NK-92 treated with Interleukin-12 subunit alpha and Interleukin-12 subunit beta, amount 100 ng/mL, for 24 hours (cell line): ENCODE measurements at places on chromosomes 11 and 22.

- DNase-seq: no peak
Observed at GRCh38 chr22:47921906-47922305, 1159.5 kb downstream of the TBC1D22A start.

DNA sequence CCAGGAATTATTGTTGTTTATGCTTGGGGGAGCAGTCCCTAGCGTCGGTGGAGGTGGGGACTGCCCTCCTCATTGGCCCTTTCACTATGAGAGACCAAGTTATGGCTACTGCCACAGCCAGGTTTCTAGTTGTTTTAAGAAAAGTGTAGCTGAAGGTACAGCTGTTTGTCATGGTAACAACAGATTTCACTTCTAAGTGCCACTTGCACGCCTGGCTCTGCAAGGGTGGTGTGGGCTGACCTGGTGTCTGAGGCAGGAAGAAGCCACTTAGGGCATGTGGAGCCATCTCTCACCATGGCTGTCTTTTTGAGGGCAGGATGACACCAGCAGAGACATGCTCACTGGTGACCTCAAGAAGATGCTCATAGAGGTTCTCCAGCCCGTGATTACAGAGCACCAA, 46.3 kb upstream of the MPEG1 start:
- no peak for DNase-seq

- no peak for DNase-seq
Observed at GRCh38 chr11:34180040-34180813, 74.8 kb downstream of the NAT10 start.

GRCh38 chr11:11524436-11525061, 97.3 kb downstream of the GALNT18 start:
- no peak for DNase-seq

DNA sequence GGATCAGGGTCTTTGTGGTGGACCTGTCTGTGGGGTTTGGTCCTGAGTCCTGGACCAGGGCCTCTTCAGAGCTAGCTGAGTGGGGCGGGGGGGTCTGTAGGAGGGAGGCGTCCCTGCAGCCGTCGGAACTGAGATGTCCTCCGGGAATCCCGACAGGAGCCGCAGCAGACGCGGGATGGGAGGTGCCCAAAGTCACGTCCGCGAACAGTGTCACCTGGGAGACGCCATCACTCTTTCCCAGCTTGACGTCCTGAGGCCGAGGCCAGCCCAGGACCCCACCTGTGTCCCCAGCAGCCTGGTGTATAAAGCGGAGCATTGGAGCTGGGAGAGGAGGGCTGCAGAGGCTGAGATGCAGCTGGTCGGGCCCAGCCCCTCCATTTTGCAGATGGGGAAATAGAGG, 1234.7 kb downstream of the BRD1 start:
- DNase-seq: no peak

GRCh38 chr22:38919631-38920190, 37.7 kb upstream of the APOBEC3A start:
- DNase-seq: no peak

- no peak for DNase-seq
Observed at GRCh38 chr22:27598792-27599191, 202.8 kb downstream of the MN1 start.

- DNase-seq: no peak
Observed at GRCh38 chr11:70501051-70501901, 102.9 kb downstream of the CTTN start.

DNA sequence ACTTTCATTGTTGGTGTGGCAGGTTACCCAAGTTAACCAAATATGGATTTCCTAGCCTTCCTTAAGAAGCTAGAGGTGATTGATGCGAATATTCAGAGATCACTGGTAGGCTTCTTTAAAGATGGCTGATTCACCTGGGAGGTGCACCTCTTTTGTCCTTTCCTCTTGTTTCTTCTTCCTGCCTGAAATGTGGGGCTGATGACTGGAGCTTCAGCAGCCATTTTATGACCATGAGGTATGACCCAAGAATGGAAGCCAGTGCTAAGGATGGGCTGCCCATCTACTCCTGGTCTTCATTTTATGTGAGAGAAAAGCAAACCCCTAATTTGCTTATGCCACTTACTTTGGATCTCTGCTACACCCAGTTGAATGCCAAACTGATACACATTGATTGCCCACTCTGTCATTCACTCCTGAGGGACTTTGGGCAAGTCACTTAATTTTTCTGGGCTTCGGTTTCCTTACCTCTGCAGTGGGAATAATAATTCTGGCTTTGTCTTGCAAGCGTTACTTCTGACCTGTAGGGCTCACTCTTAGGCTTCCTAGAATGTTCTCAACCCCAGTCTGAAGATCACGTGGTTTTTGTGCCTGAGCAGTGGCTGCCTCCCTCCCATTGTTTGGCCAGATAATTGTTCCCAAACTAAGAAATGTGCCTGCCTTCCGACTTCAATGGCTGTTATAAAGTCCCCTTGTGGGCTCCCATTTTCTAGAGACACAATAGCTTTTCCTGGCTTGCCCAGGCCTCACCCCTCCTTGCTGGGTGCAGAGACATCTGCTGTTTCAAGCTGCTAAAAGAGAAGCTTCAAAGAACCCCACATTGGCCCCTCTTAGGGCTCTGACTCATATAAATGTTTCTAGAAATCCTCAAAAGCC, 243.1 kb downstream of the ST3GAL4 start:
- no peak for DNase-seq

DNA sequence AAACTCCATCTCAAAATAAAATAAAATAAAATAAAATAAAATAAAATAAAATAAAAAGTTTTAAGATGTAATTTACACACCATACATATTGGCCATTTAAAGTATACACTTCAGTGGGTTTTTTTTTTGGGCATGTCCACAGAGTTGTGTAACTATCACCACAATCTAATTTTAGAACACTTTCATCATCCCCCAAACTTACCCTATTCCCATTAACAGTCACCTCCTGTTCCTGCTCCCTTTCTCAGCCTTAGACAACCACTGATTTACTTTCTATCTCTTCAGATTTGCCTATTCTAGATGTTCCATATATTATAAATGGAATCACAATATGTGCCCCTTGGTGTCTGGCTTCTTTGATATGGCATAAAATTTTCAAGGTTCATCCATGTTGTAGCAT, 4.6 kb upstream of the ACER3 start:
- no peak for DNase-seq

- no peak for DNase-seq
Observed at GRCh38 chr11:63549411-63549810, 12.8 kb downstream of the PLAAT4 start.

DNA sequence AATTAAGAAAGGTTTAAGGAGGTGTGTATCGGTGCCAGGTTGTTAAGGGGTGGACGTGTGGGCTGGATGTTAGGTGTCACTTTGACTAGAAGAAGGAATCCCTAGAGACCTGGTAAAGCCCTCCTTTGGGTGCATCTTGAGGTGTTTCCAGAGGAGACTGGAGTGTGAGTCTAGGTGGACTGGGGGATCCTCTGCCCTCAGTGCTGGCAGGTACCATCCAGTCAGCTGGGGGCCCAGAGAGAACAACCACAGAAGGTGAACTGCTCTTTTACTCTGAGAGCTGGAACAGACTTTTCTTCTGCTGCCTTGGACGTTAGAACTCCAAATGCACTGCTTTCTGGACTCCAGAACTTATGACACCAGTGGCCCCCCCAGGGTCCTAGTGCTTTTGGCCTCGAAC, 44.0 kb downstream of the SPATA19 start:
- DNase-seq: no peak

- no peak for DNase-seq
Observed at GRCh38 chr11:74417379-74417804, 19.2 kb upstream of the PGM2L1 start.

DNA sequence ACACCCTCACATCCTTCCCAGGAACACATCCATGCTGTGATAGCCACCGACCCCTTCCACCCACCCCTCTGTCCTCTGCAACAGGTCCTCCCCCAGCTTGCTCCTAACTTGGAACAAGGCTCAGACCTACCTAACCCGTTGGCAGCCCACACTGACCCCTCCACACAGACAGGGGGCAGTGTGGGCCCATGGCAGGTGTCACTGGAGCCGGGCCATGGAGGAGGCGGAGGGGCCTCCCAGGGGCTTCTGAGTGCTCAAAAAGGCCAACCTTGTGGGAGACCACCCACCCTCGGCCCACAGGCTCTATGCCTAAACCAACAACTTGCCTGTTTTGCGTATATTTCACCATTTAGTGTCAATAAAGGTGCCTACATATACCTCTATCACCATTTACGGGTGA, 57.0 kb downstream of the CERK start:
- no peak for DNase-seq

DNA sequence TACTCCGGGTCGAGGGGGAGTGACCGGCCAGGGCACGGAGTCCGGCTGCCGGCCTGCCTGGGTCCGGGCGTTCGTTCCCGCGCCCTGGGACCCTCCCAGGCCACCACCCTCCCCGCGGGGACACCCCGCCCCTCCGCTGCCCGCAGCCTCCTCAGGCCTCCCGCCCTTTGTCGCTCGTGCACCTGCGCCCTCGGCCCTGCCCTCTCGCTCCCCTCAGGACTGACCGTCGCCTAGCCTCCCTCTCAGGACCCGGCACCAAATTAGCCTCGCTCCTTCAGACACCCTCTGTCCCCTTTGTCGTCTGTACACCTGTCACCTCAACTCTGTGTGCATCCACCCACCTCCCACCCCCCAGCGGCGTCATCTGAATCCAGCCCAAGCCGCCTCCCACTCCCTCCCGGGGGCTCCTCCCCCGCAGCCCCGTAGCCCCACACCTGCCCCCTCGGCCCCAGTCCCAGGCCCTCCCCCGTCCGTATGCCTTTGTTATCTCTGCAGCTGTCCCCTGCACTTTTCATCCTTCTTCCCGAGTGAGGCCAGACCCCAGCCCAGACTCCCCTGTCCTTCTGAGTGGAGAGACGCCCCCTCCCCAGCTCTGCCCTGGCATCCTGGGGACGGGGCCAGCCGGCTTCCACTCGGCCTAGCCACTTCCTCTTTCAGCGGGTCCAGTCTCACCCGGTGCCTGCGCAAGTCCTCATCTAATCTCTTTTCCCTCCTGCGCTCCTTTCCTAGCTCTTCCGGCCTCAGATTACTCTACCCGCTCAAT, 643 bp downstream of the TIGD3 start:
- DNase-seq: no peak

DNA sequence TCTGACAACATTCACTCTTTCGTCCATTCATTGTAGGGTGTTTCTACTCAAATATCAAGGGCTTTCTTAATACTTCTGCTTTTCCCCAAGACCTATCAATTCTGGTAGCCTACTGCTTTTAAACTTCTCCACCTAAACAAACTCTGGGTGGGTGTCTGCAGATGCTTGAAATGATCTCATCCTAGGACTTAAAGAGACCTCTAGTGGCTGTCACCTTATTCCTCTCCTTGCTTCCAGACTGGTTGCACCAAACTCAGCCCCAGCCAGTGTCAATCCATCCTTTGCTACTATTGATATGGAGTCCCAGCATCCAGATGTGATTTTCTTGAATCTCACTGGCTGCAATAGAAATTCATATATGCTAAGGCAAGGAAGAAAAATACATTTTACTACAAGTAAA, 274.7 kb downstream of the NXPE2 start:
- DNase-seq: no peak

DNA sequence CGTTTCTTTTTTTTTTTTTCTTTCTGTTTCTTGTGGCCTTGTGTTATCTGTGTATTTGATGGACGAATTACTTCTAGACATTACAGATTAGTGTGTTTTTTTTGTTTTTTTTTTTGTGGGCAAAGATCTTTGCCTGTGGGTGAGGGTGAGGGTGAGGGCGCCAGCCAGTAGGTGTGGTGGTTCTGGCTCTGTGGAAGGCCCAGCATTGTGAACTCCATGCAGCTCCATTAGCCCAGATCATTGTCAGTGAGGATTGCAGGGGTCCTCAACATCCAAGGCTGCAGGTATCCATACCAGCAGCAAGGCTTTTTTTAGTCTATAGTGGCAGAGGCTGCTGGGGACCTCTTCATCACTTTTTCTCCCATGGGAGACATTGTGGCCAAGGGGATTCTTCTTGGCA, 13.7 kb downstream of the BIRC2 start:
- no peak for DNase-seq

GRCh38 chr11:83511646-83512045, 225.5 kb upstream of the CCDC90B start:
- no peak for DNase-seq

DNA sequence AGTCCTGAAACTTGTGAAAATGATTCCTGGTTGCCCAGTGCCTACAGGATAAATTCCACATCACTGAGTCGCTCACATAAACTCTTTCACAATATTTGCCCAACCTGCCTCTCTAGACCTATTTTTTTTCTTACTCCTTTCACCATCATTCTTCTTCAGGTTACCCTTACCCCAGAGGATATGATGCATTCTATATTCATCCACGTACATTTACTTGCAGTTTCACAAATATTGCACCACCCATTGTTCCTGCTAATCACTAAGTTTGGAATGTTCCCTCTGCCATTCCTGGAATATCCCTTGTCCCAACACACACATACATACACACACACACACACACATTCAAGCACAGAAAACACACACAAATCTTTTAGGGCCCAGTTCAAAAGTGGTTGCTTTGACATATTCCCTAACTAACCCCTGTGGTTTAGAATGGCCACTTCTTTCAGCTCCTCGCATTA, 379.5 kb downstream of the ETS1 start:
- no peak for DNase-seq

GRCh38 chr11:70420008-70420464, 21.7 kb downstream of the CTTN start:
- DNase-seq: no peak

GRCh38 chr11:19577391-19577975, 135.2 kb upstream of the NAV2 start:
- no peak for DNase-seq

DNA sequence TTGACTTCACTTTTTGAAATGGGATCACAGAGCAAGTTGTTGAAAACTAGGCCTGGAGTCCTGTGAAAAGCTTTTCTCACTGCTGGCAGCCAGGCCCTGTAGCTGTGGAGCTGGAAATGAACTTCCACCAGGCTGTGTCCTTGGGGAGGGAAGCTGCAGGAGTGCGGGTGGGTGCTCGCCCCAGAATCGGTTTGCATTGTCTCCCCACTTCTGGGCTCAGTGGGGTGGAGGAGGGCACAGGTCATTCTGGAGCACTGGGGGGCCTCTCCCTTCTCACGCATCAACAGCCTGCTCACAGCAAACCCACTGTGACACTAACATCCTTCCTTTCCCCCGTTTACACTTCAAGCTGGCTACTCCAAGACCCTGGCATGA, 15.2 kb downstream of the GLB1L2 start:
- no peak for DNase-seq

DNA sequence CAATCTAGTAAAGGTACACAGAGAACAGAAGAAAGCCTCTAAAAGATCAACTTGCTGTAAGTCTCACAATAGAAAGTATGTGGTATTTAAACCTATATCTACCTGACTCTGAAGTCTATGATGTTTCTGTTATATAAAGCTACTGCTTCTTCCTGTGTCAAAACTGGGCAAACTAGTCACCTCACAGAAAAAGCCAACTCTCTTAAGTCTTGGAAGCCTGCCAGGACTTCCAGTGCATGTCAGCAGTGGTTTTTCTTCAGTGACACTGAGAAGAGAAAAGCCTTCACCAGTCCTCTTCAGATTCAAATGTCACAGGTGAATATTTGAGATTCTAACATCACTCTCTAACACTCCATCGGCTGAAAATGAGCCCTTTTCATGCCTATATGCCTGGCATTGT, 808.0 kb downstream of the DLG2 start:
- DNase-seq: no peak

- DNase-seq: no peak
Observed at GRCh38 chr11:1128311-1129142, 29.2 kb upstream of the MUC5AC start.
